ENCODE measurements at places on chromosomes 5 and 9. TPM values are rescaled to one million over a fixed set of nuclear protein-coding genes. Genes with fewer than 3 reads are reported as not detected.

- no peak for DNase-seq
These were observed 5.9 kb upstream of the CFAP90 start for GRCh38 chr5:7856855-7857254.

- DNase-seq = no peak
These were observed 1.3 kb downstream of the ERBIN start for GRCh38 chr5:65927503-65928321.

GRCh38 chr9:102101723-102102122 is 363.3 kb upstream of the GRIN3A start:
- DNase-seq = no peak

DNA sequence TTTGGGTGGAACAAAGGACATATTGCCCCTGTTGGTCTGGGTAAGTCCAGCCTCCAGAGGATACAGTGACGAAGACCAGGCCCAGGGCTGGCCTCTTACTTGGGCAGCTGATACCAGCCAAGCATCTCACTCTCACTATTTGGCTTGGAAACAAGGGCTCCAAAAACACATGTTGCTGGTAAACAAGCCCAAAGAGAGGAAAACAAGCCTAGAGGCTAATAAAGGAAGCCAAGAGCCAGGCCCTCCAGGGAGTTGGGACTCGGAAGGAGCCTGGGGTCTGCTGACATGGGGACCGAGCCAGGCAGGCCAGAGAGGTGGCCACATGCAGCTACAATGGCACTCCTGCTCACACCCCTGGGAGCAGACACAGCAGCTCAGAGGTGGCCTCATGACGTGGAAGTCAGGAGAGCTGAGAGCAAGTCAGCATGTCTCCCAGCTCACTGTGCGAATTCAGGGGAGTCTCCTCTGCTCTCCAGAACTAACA is 5.7 kb downstream of the SPARC start:
- DNase-seq = no peak

DNA sequence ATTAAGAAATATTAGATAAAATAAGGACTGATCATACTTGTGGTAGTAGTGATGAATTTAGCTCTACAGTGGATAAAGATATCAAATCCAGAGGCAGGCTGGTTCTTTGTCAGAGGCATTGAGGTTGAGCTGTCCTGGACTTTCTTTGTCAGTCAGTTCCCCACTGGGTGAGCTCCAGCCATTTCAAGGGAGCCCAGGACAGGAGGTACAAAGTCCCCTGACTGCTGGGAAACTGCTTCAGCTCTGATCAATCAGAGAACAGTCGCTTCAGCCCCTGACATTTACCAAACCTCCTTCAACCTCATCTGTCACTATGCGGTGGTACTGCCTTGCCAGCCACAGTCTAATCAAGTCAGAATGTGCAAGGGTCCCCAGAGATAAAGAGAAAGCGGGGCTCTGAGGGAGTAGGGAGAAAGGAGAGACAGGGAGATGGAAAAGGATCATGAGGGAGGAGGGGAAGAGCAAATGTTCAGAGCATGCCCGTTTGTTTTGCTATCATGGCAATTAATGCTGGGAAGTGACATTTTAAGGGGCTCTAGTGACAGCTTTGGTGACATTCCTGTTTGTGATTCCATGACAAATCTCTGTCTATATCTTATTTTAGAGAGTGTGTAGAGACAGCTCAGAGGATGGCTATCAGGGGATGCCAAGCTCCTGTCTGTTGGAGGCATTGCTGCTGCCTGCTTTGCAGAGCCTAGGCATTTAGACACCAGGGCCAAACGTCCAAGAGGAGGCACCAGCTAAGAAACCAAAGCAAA is 223.2 kb downstream of the ASTN2 start:
- DNase-seq = no peak

FAT2 gene
- polyA plus RNA-seq = 0.66 TPM

MYMK gene
- polyA plus RNA-seq = 58.2 TPM

IFNA2 gene
- not detected for polyA plus RNA-seq

DNA sequence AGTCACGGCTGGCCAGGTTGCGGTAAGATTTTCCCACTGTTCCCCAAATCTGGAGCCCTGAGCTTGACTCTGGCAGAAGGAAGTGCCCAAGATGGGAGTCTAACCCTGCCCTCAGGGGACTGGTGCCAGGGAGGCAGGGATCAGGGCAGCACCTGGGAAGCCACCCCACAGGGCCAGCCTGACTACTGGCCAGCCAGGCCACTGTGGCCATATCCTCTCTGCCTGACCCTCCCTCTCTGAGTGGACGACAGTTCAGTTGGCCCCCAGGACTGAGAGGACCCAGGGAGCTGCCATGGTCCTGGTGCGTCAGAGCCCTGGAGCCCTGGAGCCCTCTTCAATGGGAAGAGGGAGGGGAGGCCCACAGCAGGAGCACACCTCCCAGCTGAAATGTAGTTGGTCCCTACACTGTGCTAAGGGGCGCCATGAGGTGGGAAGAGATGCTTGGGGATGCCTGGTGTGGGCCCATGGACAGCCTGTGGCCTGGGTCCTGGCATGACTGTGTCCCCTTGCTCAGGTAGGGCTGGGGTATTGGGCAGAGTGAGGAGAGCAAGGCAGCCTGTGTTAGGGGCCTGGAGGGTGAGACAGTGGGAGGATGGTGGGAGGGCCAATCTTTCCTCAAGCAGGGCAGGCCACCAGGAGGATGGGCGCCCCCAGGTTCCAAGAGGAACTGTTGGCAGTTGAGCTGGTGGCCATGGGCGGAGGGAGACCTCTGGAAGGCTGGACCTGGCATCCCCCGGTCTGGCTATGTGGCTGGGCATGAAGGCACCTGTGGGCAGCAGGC is 81.1 kb downstream of the PHF2 start:
- DNase-seq = no peak

TLX3 gene
- polyA plus RNA-seq = not detected

GRCh38 chr5:2299388-2300220 is 416.9 kb upstream of the IRX4 start:
- DNase-seq = no peak

OTP gene
- polyA plus RNA-seq = not detected

DNA sequence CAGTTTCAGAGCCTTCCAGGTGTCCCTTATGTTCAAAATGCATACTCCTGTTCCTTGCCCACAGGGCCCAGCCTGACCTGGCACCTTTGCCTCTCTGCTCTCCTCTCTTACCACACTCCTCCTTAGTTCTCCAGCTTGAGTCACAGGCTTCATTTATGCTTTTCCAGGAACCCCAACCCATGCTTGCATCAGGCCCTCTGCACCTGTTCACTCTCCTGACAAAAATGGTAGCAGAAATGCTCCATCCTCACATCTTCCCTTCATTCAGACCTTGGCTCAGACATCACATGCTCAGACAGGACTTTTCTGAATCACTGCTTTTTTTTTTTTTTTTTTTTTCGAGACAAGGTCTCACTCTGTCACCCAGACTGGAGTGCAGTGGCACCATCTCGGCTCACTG is 15.1 kb upstream of the RNF145 start:
- no peak for DNase-seq

- DNase-seq = no peak
These were observed 113.8 kb upstream of the PUM3 start for GRCh38 chr9:2957656-2958200.

GRCh38 chr9:111831371-111832108 is 36.8 kb upstream of the SHOC1 start:
- no peak for DNase-seq

- no peak for DNase-seq
These were observed 90.9 kb downstream of the EQTN start for GRCh38 chr9:27206041-27206440.

DNA sequence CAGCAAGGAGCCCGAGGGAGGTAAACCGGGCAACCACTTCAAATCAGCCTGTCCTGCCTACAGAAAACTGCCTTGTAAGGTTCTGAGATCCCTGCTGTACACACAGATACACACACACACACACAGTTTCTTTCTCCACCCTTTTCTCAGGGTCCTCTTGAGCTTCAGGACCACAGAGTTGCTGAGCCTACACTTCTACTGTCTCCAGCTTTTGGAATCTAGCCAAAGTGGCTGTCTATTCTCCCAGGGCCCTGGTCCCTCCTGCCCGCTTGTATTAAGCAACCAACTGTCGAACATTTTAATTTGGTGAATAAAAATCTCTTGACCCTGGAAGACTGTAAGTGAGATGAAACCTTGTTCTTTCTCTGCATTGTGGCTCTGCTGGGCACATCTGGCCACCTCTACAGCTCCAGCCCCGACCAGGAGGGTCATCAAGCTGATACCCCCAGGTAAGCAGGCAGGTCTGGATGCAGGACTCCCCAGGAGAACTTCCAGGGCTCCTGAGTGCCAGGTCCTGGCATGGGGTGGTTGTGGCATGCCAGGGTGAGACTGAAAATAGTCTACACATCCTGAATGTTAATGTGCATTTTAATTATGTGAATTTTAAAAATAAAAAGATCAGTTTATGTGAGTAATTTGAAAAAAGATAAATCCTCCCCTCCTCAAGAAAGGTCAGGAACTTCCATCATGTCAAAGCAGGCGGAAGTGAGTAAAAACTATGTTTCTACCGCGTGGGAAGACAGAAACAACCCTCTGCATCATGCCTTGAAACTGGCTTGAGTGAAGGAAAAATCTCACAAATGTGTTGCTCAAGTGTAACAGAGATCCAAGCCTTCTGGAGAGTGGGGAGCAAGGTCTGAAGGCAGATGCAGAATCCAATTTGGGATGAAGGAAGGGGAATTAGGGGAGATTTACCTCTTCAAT is 15.0 kb upstream of the S1PR3 start:
- DNase-seq = no peak

DNA sequence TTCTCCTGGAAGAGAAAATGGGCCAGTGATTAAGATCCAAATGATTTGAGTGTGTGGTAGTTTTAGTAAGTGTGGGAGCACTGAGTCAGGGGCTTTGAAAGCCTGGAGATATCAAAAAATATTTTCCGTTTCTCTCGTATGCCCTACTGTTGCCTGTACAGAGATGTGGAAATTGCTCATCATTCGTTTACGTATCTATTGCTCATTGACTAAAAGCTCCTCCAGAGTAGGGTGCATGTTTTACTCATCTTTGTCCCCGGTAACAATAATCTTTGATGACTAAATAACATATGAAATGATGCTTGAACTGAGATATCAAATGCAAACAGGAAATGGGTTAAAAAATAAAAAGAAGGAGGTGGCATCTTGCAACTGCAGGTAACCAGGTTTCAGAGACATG is 114.2 kb upstream of the FST start:
- DNase-seq = no peak

DNA sequence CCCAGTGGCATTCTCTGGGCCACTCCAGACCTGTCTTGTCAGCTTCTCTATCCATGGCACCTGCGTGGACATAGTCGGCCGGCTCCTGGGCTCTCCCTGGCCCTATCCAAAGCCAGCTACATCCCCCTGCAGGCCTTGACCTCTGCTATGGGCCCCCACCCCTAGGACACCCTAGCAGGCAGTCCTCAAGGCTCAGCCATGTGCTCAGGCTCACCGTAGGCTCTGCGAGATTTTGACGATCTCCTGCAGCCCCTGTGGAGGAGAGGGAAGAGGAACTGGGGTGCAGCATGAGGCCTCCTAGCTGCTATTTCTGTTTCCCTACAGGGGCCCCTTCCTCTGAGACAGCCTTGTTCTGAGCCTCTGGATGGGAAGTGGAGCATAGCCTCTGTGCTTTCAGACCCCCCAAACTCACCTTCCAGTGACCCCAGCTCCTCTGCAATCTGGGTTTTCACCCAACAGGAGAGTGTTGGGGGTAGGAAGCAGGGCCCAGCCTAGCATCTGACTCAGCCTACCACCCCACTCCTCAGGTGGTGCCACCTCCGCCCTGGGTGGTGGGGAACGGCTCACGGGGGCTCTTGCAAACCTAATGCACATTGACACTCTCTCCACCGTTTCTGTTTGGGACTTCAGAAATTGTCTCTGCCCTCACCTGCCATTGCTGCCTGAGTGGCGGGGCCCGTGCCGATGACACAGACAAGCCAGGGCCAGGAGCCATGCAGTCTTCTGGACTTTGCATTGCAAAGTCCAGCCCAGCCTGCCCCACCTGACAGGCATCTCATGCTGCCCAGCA is 36.7 kb downstream of the HRH2 start:
- DNase-seq = no peak

GRCh38 chr5:36389245-36389644 is 87.5 kb upstream of the RANBP3L start:
- no peak for DNase-seq

SLC6A19 gene
- not detected for polyA plus RNA-seq

MLANA gene
- 0.80 TPM for polyA plus RNA-seq

GRCh38 chr5:43065387-43065947 is 25.3 kb upstream of the ANXA2R start:
- peak; percentile 28 for DNase-seq

DNA sequence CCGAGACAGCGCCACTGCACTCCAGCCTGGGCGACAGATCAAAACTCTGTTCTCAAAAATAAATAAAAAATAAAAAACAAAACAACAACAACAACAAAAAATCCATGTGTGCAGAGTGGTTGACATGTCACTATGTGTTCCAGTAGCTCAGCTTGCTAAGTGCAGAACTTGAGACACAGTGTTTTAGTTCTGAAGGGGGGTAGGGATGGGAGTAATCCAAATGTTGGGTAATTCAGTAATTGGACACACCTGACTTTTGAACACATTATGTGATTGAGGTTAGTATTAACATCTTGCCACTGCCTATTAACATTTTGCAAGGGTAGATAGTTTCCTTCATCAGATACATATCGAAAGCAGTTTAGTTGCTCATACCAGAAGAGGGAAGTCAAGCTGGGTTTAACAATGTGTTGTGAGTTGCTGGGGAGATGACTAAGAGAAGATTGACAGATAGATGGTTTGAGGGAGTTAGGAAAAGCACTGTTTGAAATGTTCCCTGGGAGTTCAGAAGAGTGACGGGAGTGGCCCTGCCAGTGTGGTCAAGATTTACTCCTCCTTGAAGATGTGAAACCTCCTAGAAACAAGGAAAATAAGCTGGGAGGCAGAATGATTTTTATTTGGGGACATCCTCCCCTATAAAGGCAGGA is 928 bp downstream of the HACD4 start:
- DNase-seq = no peak

DNA sequence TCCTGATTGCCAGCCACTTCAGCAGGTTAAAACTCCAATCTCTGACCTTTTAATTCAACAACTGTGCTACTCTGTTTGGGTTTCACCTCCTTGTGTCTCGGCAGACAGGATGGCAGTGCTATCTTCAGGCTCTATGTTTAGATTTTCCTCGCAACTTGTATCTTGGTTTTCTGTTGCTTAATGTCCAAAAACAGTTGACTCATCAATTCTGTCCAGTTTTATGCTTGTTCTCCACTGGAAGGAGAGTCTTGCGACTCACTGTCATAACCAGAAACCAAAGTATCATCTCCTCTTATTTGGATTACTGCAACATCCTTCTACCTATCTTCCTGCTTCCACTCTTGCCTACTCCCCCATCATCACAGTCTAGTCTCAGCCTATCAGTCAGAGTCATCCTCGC is 130.9 kb upstream of the ADAMTS16 start:
- DNase-seq = no peak

DNA sequence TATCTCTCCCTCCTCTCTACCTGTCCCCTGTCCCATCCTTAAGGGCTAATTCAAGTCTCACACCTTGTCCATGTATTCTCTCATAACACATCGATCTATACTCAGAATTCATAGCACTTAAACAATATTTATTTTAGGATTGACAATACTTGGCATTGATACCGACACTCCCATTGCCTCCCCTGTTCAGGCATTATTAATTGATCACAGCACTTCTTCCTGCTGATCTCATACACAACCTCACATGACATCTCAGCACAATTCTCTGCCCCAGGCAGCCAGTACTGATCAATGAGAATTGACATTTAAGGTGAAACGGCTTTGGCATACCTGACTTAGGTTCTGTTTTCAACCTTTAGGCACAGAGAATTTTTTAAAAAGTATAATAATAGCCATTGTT is 582.4 kb upstream of the BRINP1 start:
- no peak for DNase-seq

LSM11 gene
- 8.8 TPM for polyA plus RNA-seq
